ENCODE measurements at places on chromosomes 3 and 15.

GRCh38 chr15:29244123-29244522 lies 25.5 kb downstream of the NSMCE3 start:
- no peak for DNase-seq

GRCh38 chr3:38834110-38834509 lies 18.1 kb upstream of the SCN10A start:
- DNase-seq: no peak

DNA sequence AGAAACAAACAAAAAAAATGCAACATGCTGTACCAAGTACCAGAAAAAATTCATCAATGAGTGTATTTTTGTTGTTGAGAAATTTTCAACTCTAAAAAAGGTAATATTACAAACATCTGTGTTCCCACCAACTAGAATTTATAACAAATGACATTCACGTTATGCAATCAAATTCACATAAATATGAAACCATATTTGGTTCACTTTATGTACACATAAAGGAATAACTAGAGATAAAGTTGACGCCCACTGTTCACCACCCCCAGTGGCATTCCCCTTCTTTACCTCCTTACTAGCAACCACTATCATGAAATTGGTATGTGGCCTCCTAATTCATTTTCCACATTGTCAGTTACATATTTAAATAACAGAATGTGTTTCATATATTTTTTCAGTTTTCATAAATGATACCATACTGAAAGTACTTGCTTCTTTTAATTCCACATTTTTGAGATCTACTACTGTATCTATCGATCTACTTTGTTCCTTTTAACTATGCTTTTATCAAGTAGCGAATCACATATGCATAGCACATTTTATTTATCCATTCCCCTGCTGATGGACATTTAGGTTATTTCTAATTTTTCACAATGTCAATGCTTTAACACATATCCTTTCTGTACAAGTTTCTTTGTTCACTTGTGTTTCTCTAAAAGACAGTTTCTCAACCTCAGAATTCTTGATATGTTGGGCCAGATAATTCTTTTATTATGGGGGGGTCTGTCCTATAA lies 34.5 kb downstream of the TBC1D5 start:
- DNase-seq: no peak

DNA sequence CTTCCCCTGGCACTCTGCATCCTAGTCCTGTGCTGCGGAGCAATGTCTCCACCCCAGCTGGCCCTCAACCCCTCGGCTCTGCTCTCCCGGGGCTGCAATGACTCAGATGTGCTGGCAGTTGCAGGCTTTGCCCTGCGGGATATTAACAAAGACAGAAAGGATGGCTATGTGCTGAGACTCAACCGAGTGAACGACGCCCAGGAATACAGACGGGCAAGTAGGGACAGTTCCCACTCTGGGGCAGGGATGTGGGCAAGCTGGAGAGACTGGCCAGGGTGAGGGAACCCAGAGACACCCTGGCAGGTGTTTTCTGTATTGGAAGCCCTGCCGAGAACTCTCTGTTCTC lies 247 bp downstream of the FETUB start:
- DNase-seq: no peak

- no peak for DNase-seq
These were observed 76.1 kb downstream of the LDHAL6B start for GRCh38 chr15:59282515-59283337.

GRCh38 chr3:62149962-62150361 lies 223.4 kb downstream of the FEZF2 start:
- DNase-seq: no peak

DNA sequence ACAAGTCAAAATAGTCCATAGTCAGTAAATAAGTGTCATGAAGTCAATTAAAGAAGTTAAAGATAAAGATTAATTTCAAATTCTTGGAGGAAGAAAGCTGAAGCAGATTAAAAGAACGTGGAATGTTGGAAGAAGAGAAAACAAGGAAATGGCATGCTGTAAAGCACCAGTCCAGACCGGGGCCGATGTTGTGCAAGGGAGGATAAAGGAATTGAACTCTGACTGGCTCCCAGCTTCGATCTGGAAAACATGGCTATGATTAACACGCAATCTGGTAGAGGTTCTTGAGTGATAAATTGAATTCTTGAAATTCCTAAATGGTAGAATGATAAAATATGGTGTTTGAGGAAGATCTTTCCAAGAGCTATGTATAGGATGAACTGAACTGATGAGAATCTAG lies 194.4 kb downstream of the MEIS2 start:
- no peak for DNase-seq

- DNase-seq: no peak
These were observed 280.5 kb downstream of the TBL1XR1 start for GRCh38 chr3:176916777-176917176.

GRCh38 chr3:128217702-128218547 lies 64.6 kb downstream of the EEFSEC start:
- no peak for DNase-seq

GRCh38 chr15:41666353-41666920 lies 6.2 kb downstream of the MGA start:
- DNase-seq: no peak

DNA sequence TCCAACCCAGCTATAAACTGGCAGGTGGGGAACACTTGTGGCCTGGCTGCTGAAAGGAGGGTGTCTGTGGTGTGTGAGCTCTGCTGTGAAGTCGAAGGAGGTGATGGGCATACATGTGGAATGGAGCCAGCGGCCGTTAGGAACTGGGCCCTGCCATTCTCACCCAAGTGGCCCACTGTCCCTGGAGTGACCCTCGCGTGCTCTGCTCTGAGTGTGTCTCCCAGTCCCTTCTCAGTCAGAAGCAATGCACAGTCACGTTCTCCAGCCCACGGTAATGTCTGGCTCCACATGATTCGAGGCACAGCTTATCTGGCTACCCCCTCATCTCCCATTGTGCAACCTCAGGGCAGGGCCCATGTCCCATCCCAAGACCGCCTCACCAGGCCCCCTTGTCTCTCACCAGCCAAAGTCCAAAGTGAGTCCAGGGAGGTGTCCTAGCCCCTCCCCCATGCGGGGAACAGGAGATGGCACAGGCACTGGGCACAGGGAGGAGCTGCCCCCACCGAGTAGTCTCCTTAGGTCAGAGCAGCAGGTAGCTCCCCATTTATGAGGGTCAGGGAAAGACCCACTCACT lies 62.9 kb downstream of the ZNF445 start:
- DNase-seq: no peak

GRCh38 chr3:29138171-29138570 lies 142.7 kb upstream of the RBMS3 start:
- no peak for DNase-seq

- DNase-seq: no peak
These were observed 42.9 kb upstream of the LPP start for GRCh38 chr3:188111002-188111584.

DNA sequence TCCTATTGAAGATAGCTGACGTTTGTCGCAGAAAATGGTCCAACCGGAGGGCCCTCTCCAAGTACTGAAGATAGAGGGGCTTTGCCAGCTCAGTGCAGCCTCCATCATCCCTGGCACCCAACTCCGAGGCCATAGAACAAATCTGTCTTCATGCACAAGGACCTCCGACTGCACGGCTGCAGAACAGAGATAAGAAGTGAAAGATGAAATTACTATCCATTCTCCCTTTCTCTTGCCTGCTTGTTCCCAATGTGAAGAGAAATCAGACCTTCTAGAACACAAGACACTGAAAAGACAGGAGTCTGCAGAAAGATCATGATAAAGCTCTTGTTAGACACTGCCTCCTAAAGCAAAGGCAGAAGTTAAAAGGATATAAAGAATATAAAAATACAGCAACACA lies 19.9 kb downstream of the INO80 start:
- DNase-seq: no peak

- DNase-seq: no peak
These were observed 226.8 kb downstream of the TBC1D5 start for GRCh38 chr3:17515445-17516234.

DNA sequence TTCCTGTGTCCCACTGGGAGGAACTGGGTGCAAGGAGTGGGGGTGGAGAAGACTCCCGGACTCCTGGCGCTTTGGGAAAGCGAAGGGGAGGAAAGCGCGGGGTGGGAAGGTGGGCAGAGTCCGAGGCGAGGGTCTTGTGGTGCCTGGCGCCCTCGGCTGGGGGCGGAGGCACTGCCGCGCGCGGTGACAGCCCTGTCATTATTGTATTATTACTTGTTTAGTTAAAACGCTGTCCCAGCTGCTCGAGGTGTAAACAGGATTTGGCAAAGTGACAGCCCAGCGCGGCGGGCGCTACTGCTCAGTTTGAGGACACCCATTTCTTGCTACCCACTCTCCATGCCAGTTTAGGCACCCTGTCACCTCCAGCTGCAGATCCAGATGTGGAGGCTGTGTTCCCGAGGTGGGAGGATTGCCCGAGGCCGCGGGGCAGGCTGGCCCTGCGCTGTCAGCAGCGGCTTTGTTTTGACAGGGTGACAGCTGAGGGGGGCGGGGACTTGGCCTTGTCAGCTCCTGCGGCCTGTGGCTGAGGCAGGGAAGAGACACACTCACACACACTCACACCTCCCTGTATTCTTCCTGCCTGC lies 1.0 kb downstream of the KAT2B start:
- DNase-seq: peak; percentile 93

DNA sequence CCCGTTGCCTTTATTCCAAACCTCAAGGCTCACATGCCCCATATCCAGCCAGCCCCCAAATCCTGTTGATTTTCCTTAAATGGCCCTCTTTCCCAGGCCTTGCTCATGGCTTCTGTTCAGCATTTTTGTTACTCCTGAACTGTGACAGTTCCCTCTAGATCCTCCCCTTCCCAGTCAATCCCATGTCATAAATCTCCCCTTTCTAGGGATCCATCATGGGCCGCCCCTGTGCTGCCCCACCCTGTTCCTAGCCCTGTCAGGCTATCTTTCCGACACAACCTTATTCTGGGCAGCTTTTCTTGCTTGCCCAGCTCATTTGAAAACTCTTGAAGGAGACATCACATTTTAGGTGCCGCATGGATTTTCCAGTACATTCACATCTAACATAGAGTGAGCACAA lies 84.8 kb downstream of the TLE3 start:
- no peak for DNase-seq

GRCh38 chr3:156551261-156551660 lies 3.7 kb downstream of the SSR3 start:
- no peak for DNase-seq

DNA sequence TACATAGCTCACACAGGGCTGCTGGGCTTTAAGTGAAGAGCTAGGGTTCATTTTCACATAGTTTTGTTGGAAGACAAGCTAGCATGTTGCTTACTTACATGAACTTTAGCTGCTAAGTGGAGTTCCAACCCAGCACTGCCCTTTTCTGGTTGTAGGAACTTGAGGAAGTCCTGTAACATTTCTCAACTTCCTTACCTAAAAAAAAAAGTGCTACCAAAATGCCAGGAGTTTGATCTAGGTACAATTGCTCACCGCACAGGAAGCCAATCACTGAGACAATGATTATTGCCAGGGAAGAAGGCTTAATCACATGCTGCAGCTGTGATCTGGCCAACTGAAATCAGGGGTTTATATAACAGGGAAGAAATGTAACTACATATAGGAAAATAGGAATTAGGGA lies 52.8 kb downstream of the IL12A start:
- DNase-seq: no peak

DNA sequence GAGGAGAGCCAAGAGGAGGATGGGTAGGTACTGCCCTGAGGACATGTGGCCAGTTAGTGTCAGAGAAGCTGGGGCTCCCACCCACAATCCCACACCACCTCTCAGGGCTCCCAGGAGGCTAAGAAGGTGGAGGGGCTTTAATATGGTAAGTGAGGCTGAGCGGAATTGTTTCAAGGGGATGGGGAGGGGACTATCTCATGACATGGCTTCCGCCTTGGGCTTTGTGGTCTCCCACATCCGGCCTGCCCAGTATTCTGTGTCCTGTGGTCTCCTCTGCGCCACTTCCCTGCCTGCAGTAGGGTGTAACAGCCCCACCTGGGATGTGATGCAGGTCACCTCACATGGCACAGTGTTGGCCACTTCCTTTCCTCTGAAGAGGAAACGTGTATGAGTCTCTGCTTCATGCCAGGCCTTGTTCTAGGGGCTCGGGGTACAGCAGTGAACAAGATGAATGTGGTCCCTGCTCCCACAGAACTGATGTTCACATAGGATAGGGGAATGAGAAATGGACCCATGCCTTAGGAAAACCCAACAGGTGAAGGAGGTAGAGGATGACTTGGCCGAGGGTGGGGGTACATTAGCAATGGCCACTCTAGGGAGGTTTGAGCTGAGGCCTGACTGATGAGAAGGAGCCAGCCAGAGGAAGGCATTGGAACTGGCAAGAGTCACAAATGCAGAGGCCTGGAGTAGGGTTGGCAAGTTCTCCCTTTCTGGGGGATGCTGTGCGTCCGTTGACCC lies 3.2 kb downstream of the NEIL1 start:
- no peak for DNase-seq

DNA sequence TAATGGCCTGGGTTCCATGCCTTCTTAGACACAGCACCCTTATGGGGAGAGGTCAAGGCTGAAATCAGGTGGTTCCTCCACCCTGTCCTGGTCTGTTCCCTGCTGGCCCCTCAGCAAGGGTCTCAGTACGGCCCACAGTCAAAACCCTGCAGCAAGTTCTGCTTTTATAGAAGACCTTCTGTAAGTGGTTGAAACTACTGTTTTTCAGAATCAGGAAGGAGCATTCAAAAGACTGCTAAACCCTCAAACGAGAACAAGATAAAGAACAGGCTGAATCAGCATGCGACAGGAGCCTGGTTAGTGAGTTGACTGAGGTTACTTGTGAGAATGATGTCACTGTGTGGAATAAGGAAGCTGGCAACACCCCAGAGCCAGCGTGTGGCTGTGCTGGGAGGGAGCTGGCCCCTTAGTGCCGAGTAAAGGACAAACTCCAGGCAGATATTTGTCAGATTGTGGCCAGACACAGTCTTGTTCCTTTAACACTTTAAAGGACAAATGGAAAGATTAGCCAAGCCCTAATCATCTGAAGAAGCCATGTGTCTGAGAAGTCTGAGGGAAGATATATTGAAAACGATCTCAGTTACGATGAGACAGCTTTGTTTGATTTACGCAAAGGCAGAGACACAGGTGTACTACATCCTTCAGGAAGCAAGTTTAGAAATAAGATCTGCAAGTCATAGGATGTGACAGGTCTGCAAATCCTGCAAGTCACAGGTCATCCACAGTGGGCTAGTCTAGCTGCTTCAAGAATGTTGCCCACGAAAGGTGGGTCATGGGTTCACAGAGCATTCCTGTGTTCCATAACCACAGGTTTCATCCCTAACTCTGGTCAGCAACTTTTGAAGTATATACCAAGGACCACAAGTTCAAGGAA lies 54.0 kb downstream of the B3GNT5 start:
- peak; percentile 33 for DNase-seq

- DNase-seq: no peak
These were observed 26.5 kb downstream of the CD200R1 start for GRCh38 chr3:112948346-112948838.

DNA sequence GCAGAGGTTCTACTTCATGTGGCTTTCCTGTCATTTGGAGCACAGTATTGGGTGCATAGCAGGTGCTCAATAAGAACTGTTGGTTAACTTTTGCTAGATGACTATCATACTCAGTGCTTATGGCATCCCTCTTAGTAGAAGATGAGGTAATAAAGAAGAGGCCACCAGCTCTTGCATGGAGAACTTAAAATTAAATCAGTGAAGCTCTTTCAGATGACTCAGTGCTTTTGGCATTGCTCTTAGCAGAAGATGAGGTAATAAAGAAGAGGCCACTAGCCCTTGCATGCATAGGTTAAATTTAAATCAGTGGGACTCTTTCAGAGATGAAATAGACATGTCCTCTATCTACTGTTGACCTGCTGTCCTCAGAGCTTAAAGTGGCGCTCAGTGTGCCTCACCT lies 109.4 kb upstream of the FGF7 start:
- DNase-seq: no peak
